ENCODE measurements at places on chromosomes 11 and 22.
A peak's percentile ranks its signal among the peaks of the same experiment; 100 is the strongest.

DNA sequence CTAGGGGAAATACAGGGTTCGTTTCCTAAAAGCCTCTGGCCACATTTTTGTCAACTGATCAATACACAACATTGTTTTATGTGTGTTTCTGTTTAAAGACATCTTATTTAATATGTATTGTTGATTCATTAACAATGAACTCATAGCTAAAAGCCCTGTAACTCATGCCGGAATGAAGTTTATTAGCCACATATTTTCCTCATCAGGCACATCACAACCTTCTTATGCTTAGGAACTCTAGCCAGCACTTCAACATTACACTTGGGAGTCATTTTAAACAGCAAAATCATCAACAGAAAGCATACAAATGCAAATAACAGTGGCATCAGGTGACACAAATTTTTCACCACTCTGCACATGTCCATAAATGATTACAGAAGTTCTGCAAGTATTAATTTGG, 15.1 kb upstream of the BLID start:
- DNase-seq: no peak

DNA sequence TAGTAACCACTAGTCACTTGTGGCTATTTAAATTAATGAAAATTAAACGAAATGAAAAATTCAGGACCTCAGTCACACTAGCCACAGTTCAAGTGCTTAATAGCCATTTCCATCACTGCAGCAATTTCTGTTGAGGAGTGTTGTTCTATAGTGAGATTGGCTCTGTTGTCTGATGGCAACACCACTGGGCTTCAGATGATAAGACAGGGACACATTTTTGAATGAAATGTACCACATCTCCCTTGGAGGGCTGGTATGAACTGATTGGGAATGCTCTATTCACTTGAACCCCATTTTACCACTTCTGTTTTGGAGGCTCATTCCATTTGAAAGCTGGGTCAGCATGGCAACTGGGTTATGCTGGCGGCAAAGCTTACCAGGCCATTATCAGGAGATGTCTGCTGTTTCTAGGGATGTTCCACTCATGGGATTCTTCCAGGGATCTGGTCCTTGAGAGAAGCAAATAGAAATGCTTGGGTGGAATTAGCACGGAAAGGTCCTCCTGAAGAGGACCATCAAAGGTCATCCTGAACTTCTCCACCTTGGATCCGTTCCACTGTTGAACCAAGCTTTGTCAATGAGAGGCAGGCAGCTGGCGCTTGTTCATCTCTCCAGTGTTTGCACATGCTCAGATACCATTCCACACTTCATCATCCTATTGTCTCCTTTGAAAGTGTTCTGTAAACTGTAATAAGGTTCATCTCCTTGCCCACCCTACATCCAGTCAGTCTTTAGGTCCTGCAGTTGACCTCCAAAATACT, 7.6 kb downstream of the AMOTL1 start:
- no peak for DNase-seq

DNA sequence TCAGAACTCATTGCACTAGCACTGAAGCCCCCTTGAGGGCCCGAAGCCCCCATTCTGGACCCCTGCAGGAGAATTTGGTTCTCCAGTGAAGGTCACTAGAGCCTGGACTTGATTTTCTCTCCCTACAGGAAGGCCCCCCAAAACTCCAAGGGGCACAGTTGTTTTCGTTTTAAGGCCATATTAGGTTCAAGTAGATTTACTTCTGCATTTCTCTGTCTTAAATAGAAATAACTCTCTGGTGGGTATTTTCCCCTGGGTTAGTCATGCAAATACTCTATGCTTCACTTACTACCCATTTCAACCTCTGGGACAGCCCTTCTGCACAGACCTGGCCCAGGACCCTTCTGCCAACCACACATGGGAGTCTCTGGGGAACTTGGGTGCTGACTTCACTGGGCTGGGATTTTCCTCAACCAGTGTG, 41.6 kb downstream of the WEE1 start:
- no peak for DNase-seq

DNA sequence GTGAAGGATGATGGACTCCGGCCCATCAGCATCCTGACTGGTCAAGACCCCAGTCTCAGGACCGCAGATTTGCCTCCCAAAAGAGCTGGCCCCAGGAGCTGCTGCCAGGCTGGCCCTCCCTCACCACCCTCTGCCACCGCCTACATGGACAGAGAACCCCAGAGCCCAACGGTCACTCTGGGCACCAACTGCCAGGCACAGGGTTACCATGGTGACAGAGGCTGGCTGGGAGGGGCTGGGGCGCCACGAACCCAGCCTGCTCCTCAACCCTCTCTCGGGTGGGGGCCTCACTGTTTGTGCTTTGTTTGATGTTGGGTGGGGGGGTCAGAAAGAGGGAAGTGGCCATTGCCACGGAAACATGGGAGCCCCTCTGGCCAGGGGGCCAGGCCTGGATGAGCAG, 55.8 kb downstream of the ELFN2 start:
- no peak for DNase-seq

- no peak for DNase-seq
Measured at GRCh38 chr22:29219881-29220670, 14.4 kb downstream of the EMID1 start.

DNA sequence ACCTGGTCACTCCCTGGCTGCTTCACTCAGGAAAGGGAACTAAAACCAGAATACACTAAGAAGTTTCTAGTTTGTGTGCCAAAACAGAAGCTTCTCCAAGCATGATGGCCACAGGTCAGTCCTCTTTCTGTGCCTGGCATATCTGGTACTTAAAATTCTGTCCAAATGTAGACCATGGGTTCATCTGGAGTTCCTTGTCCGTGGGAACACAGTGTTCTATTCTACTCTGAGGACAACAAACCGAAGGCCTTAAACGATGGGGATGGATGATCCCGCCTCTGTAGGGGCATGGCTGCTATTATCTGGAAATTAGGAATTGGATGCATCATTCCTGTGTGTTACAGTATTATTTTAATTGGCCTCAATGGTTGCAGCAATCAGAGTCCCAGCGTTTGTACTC, 6.1 kb upstream of the DLAT start:
- no peak for DNase-seq

DNA sequence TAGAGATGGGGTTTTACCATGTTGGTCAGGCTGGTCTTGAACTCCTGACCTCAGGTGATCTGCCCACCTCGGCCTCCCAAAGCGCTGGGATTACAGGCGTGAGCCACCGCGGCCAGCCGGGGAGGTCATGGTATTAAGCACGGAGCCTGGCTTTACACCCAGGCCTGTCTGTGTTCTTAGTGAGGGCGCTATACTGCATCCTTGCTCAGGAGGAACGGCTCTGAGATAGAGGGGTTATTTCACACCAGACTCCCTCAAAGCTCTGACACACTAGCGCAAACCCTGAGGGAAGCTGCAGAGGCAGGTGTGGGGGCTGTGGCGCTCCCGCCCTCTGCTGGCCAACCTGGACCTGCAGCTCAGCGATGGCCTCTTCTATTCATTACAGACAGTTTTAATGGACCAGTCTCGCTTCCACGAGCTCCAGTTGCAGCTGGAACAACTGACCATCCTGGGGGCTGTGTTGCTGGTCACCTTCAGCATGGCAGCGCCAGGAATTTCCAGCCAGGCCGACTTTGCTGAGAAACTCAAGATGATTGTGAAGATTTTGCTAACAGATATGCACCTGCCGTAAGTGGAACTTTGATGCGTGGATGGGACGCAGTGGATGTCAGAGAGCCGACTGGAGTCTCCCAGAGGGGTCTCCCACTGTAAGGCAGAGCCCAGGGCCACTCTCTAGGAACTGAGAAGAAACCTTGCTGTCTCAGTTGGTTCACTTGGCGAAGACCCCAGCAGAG, 26.2 kb downstream of the TCP11L1 start:
- DNase-seq: peak; percentile 61

GRCh38 chr11:2293531-2293971, 8.2 kb downstream of the C11orf21 start:
- no peak for DNase-seq

DNA sequence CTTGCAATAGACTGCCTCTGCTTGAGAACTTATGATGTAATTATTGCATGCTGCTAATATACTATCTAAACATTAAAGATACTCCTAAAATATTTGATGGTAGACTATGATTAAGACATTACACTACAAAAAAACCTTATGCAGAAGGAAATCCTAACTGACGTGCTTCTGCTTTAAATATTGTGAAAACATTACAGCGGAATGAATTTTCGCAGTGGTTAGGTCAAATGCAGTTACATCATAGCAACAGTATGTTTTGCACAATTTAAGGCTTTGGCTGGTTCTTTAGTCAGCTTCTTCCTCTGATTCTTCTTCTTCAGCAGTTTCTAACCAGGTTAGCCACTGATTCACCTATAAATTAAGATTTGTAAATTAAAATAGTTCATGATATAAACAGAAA, 11.2 kb downstream of the EIF4G2 start:
- DNase-seq: no peak

- DNase-seq: no peak
Measured at GRCh38 chr11:87432022-87432421, 394.3 kb downstream of the TMEM135 start.

DNA sequence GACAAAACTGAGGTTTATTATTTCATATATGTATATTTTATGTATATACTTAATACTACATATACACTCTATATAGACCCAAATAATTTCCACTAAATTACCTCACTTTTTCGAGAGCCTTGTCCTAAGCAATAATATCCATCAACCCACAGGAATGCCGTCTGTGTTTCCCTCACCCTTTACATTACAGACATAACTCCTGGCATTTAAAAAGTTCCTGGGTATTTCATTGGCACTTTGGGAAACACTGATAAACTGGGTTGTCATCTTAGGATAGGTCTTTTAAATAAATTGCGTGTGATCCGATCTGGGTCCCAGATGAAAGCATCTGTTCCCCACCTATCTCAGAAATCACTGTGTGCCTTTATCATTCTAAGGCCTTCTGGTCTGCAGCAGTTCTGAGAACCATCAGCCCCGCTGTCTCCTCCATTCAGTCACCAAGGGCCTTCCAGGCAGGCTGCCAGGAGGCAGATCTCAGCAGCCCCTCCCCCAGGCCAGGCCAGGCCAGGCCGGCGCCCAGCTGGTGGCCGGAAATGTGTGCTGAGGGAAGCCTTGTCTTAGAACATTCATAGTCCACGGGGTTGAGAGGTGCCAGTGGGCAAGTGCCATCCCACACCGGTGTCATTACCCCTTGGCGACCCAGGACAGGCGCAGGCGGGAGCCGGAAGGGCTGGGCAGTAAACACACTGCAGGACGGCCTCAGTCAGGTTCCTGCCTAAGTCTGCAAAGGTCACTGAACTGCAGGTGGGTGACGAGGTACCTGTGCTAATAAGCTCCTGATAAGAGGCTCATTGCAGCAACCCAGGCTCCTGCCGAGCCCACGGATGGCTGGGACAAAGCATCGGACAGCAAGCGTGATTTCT, 3.3 kb downstream of the FGF19 start:
- DNase-seq: no peak

DNA sequence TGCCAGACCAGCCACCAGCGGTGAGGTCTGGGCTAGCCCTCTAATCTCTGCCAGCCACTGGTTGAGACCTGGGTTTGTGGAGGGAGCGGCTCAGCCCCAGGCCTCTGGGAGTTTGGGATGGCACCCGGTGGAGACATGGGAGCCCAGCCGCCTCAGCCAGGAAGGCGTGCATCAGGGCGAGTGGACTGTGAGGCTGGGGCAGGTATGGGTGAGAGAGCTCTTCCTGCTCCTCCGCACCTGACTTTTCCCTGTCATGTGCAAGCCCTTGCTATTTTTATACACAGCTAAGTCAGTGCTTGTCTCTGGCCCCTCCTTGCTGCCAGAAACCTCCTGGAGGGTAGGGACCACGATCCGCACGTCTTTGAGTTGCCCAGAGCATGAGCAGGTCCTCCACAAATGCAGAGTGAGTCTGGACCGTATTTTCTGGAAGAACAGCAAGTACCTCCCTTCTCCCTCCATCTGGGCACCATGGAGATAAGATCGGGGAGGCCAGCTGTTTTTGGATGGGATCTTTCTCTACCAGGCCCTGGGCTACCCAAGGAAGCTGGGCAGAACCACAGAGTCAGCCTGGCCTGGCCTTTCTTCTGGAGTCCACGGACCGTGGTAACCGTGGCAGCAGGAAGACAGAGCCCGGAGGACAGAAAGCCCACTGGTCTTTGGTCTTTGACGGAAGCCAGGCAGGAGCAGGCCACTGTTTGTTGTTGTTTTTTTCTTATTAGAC, 53.3 kb downstream of the IGLL1 start:
- DNase-seq: no peak

- DNase-seq: no peak
Measured at GRCh38 chr11:113372309-113372708, 15.3 kb upstream of the ANKK1 start.

- DNase-seq: no peak
Measured at GRCh38 chr11:19474954-19475721, 234.4 kb upstream of the E2F8 start.

DNA sequence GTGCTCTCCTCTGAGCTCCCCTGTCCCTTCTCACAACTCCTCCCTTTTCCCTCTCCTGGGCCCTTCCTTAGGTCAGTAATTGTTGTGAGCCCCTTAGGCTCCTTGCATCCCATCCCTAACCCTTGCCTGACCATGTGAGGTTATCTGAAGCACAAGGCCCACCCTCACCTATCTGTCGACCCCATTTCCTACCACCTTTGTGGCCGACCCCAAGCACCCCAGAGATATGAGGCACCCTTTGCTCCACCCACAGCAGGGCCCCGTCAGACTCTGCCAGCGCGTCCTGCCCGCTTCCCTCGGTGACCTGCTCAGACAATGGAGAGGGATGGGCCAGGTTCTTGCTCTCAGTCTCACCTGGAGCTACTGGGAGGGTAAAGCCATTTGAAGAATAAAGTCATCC, 1.3 kb downstream of the GNG3 start:
- peak; percentile 21 for DNase-seq

DNA sequence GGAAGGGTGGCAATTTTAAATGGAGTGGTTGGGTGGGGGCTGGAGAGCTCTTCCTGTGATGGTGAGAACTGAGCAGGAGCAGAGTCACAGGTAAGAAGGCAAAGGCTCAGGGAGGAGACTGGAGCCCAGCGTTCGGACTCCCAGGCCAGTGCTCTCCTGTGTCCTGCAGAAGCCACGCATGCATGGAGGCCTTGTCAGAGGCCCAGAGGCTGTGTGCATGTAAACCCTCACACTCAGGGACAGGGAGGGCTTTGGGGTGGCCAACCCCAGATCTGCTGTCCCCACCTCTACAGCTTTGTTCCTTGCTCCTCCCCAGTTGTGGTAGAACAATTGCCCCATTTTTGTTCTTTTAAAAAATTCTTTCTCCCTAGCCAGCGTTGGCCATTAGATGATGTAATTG, 130.4 kb upstream of the PARVA start:
- DNase-seq: no peak

GRCh38 chr11:61265357-61265756, 24.4 kb downstream of the PGA5 start:
- no peak for DNase-seq

GRCh38 chr11:93476796-93477195, 66.4 kb downstream of the SMCO4 start:
- DNase-seq: no peak

GRCh38 chr11:62105667-62106191, 18.1 kb upstream of the INCENP start:
- DNase-seq: no peak

GRCh38 chr11:6297831-6298230, 22.5 kb downstream of the CAVIN3 start:
- DNase-seq: no peak

GRCh38 chr11:117511931-117512539, 184.4 kb downstream of the CEP164 start:
- DNase-seq: no peak

- no peak for DNase-seq
Measured at GRCh38 chr11:95451261-95451660, 220.3 kb upstream of the SESN3 start.

- no peak for DNase-seq
Measured at GRCh38 chr11:12024254-12024926, 16.0 kb upstream of the DKK3 start.

Measured in activated T-cell treated with anti-CD3 and anti-CD28 coated beads for 24 hours (primary cell).